ENCODE measurements at places on chromosomes 2 and 18.

GRCh38 chr2:212416086-212416485, 122.5 kb downstream of the ERBB4 start:
- no peak for DNase-seq

- DNase-seq = peak; percentile 29
Observed at GRCh38 chr2:99085421-99085820, 56.1 kb upstream of the C2orf15 start.

DNA sequence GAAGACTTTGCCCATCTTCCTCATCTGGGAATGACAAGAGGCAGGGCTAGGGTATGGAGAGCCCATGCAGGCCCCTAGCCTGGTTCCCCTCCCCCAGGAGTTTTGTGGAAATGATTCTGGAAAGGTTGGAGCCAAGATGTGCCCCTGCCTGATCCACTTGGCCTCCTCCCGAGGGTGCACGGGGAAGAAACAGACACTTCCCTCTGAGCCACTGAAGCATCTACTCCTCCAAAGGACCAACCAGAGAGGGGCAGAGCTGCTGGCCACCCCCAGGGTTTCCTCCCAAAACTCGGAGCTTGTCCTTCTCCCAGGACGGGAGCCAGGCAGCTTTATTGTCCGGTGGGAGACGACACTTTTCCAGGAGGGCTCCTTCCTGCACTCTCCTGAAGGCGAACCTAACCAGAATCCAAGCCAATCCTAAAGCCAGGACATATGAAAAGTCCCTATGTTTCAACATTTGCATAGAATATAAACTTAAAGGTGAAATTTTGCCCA, 149.2 kb upstream of the COPS8 start:
- no peak for DNase-seq

- no peak for DNase-seq
Observed at GRCh38 chr18:37694516-37694915, 128.9 kb upstream of the CELF4 start.

- DNase-seq = no peak
Observed at GRCh38 chr2:218005486-218005885, 2.7 kb upstream of the TNS1 start.

GRCh38 chr2:205386109-205386508, 296.2 kb upstream of the NRP2 start:
- DNase-seq = no peak

- no peak for DNase-seq
Observed at GRCh38 chr2:133371286-133371685, 197.0 kb downstream of the NCKAP5 start.

DNA sequence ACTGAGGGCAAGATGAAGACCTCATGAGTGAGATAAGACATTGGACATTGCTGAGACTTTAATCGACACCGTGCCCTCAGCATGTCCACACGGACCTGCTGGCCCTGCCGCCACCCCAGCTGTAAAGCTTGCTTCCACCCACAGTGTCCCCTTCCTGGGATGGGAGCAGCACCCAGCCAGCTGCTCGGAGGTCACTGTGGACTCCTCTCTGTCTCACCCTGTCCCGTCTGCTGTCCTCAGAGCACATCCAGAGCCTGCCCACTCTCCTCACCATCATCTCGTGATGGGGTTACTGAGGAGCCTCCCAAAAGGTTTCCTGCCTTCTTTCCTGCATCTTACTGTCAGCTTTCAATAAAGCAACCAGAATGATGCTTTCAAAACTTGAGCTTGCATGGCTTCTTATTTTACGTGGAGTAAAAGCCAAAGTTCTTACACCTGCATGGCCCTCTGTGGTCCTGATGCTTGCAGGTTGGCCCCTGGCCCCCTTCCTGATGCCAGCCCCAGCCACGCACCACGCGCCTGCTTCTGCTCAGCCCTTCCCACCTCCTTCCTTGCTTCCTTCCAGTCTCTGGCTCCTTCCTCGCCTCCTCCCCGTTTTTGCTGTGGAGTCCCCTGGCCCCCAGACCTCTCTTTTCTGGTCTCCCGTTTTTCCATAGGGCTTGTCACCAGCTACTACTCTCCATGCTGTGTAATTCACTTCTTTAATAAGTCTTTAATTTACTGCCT, 67.0 kb downstream of the DGKD start:
- no peak for DNase-seq

GRCh38 chr18:39366656-39367055, 1801.1 kb upstream of the CELF4 start:
- DNase-seq = no peak

DNA sequence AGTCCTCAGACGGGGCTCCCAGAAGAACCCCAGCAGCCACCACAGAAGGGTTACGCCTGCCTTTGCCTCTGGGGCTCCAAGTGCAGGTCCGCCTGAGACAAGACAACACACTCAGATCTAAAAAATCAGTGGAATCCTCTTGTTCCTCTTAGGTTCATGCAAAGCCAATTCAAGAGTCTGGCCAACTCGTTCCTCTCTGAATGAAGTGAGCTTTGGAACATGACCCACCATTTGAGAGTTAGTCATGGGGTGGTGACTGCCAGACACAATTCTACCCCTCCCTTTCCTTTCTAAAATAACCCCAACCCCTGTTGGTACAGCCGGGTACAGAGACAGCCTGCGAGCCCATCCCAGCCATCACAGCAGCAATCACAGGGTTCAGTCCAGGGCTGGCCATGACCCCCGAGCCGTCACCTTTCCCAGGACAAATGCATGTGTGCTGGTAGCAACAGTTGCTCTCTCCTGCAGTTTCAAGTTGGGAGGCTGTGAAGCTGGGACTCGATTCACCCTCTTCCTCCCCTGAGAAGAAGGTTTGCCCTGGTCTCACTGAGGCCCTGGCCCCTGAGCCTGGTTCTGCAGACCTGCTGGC, 183.1 kb upstream of the SH3BP4 start:
- DNase-seq = no peak

GRCh38 chr2:239523954-239524330, 123.1 kb upstream of the HDAC4 start:
- no peak for DNase-seq

- no peak for DNase-seq
Observed at GRCh38 chr18:31875301-31875700, 67.6 kb downstream of the TRAPPC8 start.

DNA sequence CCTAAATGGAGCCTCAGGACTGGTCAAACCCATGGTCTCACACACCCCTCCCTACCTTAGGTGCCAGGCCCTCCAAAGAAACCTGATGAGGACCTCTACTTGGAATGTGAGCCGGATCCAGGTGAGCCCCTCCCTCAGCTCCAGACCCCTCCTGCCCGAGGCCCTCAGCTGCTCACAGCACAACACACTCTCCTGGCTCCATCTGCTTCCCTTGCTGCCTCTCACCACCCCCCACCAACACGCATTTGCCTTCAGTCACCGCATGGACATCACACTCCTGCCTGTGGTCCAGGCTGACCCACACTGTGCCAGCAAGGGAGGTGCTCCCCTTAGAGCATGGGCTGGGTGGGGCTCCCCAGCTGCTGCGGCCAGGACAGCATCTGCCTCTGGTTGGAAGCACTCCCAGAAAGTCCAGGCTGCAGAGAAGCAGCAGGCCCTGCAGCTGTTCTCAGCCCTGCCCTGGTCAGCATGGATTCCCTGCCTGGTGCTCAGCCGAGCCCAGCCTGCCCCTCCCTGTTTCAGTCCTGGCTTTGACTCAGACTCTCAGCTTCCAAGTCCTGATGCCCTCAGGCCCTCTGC, 15.1 kb downstream of the SH2D6 start:
- DNase-seq = no peak

GRCh38 chr2:133516405-133517026, 51.7 kb downstream of the NCKAP5 start:
- no peak for DNase-seq

- no peak for DNase-seq
Observed at GRCh38 chr2:112712465-112712864, 8.4 kb upstream of the NT5DC4 start.

DNA sequence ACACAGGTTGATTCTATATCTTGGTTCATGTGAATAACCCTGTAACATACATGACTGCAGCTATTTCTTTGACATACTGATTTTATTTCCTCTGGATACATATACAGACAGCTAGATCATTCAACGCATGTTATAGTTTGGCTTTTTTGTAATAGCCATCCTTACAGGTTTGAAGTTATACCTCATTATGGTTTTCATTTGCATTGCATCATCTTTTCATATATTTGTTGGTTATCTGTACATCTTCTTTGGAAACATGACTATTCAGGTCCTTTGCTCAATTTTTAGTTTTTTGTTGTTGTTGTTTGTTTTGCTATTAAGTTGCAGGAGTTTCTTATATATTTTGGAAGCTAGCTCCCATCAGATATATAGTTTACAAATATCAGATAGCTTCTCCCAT, 276.2 kb upstream of the NETO1 start:
- no peak for DNase-seq

DNA sequence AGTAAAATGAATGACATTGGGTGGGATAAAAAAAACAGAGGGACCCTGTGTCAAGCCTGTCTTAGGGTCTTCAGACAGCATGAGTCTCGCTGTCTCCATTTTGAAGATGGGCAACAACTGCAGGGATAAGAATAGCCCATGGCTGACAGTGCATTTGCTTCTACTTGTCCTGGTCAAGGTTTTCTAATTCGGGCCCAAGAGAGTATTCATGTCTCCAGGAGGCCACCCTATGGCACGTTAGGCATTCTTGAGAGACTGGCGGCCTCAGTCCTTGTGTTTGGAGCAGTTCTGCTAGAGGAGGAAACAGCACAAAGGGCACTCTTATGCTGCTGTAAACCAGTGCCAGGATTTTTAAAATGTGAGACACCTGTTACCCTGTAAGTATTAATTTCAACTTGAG, 9.5 kb upstream of the MYL1 start:
- DNase-seq = no peak

GRCh38 chr2:152443771-152444170, 108.8 kb downstream of the FMNL2 start:
- no peak for DNase-seq

- DNase-seq = no peak
Observed at GRCh38 chr2:188330316-188331053, 38.8 kb downstream of the GULP1 start.

DNA sequence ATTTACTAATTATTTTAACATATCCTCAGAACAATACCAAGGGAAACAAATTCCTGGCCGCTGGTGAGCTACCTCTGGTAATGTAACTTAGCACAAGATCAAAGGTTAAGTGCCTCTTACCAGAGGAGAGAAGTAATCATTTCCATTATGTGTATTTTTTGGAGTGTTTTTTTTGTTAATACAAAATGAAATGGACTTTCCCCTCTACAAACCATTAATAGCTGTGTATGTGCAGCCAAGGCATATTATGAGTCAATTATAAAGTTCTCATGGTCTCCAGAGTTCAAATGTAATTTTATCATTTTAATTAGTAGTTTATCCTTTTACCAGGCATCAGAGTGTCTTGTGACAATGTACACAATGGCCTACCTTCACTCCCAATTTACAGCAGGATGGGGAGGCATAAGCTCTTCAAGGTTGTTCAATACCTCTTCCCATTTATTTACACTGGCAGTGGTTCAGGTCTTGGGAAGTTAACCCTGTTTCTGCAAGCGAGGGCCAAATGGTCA, 242.2 kb downstream of the TGIF1 start:
- no peak for DNase-seq

- peak; percentile 72 for DNase-seq
Observed at GRCh38 chr2:151904807-151905206, 76.6 kb upstream of the ARL5A start.

DNA sequence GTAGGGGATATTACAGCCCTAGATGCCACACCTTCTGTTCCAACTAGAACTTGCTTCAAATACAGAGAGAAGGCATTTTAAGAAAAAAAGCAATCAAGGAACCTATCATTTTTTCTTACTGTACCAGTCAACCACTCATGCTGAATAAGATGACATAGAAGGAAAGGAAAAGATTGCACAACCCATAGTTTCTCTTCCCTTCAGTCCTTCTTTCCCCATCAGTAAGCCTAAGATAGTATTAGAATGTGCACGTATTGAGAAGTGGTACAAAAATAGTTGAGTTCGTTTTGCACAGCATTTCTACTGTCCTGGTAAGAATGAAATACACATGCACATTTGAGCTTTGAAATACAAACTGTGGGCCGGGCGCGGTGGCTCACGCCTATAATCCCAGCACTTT, 27.0 kb upstream of the HK2 start:
- peak; percentile 36 for DNase-seq

DNA sequence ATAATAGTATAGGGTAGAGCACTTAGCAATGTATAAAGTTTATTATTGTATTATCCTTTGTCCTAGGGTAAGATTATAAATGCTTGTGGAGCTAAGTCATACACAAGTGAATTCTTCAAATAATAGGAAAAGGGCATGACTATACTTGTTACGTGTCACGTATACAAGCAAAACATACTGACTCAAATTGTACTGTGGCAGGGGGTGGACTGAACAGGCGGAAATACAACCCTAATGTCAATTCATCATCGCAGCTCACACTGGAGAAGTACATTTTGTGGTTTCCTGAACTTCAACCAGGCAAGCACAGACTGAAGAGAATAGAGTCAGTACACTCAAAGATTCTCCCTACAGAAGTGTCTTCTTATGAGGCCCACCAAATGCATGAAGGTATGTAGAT, 201.0 kb downstream of the MBD2 start:
- DNase-seq = no peak
